ENCODE measurements at places on chromosomes 6 and 20.

DNA sequence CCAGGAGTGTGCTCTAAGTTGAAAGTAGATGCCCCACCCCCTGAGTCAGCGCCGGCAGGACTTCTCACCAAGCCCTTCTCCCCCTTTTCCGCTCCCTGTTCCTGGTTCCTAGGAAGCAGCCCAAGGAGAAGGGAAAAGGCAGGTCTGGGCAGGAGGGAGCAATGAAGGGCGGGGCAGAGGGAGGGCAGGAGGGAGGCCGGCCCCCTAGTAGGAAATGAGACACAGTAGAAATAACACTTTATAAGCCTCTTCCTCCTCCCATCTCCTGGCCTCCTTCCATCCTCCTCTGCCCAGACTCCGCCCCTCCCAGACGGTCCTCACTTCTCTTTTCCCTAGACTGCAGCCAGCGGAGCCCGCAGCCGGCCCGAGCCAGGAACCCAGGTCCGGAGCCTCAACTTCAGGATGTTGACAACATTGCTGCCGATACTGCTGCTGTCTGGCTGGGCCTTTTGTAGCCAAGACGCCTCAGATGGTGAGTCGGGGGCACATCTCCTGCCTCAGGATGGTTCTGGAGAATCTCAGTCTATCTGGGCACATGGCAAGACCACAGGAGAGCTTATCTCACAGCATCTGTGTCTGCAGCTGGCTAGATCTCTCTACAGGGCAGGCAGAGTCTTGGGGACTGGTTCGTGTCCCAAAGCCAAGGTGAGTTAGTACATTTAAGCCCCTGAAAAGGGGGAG is at the start of gene PROCR:
Gene PROCR, plus strand, starts transcription at position 320 of the 681 bp plus-strand sequence. Its CDS starts 83 bp downstream, at position 403.
- DNase-seq, result peak; percentile 13

DNA sequence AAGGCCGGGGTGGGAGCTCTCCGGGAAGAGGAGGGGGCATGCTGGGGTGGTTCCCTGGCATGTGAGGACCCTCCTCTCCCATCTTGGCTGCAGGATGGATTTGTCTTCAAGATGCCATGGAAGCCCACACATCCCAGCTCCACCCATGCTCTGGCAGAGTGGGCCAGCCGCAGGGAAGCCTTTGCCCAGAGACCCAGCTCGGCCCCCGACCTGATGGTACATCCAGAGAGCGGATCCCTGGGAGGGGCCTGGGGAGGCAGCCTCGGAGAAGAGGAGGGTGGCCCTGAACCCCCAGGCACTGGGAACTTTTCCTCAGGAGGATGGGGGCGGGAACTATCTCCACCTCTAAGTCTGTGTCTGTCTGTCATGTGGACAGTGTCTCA is 4.8 kb downstream of the CDC25B start:
- DNase-seq, result no peak

- DNase-seq, result no peak
Observed at GRCh38 chr6:52573295-52573694, 3.6 kb downstream of the TRAM2 start.

DNA sequence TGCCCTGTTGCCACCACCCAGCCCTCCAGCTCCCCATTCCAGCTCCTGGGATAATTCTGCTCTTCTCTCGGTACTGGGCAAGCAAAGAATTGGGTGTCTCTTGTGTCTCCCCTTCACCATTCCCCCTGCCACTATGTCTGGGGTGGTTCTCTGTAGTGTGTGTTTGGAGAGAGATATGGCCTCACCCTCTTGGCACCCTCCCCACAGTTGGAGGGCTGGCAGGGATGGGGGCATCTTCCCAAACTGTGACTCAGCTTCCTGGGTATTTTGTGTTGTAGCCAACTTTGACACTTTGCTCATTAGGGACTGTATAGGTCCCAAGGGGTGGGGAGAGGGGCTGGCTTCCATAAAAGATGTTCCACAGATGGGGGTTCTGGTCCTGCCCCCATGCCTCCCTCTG is 1.7 kb downstream of the TNXB start:
- no peak for DNase-seq

- DNase-seq, result no peak
Observed at GRCh38 chr20:11155156-11155756, 481.5 kb upstream of the JAG1 start.

GRCh38 chr6:55536391-55536956 is 42.5 kb downstream of the HMGCLL1 start:
- DNase-seq, result no peak

- no peak for DNase-seq
Observed at GRCh38 chr6:79632580-79632979, 1.5 kb downstream of the SH3BGRL2 start.

GRCh38 chr20:57167971-57168701 is 98.3 kb downstream of the BMP7 start:
- no peak for DNase-seq

GRCh38 chr6:5338177-5338960 is 77.1 kb downstream of the FARS2 start:
- no peak for DNase-seq

GRCh38 chr6:90251295-90251992 is 45.2 kb downstream of the BACH2 start:
- DNase-seq, result no peak

DNA sequence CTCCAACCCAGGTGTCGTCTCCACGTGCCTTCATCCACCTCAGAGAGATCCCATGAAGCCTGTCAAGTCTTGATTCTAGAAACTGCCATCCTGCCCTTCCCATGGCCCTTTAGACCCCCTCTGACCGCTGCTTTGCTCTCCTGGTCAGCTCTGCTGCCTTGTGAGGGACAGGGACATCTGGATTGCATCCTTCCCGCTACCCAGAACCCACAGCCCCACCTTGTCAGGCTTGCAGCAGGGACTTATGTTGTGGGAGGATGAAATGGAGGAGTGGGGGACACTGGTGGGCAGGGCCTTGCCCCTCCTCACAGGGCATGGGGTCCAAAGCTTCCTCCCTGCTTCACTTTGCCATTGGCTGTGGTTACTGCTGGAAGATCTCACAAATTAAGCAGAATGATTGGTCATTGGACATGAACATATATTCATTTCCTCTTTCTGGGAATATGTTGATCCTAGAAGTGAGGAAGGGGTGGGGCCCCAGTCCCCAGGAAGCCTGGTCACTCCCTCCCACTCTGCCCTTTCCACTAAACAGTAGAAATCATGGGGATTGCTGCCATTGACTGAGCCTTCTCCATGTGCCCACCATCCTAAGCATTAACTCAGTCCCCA is 4.5 kb downstream of the GLP1R start:
- DNase-seq, result no peak

GRCh38 chr6:45880159-45880558 is 135.5 kb downstream of the CLIC5 start:
- no peak for DNase-seq

DNA sequence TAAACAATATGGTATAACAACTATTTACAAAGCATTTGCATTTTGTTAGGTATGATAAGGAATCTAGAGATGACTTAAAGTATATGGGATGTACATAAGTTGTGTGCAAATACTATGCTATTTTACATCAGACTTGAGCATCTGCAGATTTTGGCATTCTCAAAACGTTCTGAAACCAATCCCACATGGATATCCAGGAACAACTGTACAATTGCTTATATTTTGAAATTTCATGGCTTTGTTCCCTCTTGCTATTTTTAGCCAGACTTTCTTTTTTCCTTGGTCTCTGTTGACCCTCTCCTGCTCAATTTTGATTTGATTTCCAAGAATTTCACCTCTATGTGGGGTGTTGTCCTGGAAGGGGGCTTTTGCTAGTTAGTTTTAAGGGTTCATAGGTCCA is 32.9 kb upstream of the UST start:
- no peak for DNase-seq

- DNase-seq, result no peak
Observed at GRCh38 chr6:72245565-72245964, 359.2 kb downstream of the RIMS1 start.

GRCh38 chr6:161104966-161105365 is 113.4 kb downstream of the MAP3K4 start:
- DNase-seq, result no peak

DNA sequence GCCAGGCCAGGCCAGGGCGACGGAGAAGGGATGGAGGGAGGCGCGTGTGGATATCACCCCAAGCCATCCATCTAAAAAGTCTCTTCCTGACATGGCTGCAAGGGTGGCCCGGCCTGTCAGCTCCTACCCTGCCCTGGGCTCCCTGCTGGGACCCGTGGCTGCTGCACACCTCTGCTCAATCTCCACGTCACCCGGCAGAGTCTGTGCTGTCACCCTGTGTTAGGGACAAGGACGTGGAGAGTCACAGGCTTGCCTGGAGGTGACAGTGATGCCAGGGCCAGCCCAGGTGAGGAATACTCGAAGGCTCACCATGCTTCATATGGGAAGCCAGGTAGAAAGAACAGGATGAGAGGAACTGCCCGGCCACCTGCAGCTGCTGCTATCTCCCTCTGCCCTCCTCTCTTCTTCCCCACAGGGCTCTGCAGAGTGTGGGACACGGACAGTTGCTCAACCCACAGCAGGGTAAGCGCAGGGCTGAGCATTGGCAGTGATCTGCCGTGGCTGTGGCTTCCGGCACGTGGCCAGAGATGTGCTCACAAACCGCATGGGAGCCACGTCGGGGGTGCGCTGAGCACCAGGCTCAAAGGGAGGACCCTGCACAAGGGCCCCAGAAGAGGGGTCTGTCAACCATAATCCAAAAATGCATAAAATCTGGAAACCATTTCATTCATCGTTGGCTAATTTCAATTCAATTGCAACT is 214.3 kb downstream of the DLL1 start:
- no peak for DNase-seq

- no peak for DNase-seq
Observed at GRCh38 chr6:158408552-158409130, 96.4 kb downstream of the TULP4 start.

DNA sequence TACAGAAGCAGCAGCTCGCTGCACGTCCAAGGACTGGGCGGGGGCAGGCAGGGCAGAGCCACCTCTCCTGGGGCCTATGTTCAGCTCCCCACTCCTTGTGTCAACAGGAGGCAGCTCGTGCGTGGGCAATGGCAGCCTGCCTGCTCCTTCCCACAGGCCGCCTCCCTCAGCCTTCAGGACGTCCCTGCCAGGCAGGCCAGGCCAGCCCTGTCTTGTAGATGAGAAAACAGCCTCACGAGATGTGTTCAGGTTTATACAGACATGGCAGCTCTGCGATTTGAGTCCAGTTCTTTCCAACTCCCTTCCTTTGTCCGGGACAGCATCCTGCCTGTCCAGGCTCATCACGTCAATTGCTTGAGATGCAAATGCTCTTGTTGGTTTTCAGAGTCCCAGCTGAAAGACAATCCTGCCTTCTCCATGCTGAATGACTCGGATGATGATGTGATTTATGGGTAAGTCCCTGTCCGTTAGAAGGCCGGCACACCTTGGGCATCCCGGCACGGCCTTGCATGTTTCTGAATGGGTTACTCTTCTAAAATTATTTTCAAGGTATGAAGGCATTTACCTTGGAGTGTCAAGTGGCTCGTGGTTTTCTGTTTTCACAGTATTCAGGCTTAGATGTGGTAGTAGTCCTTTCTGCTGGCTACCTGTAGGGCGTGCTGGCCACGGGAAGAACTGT is 13.5 kb downstream of the DYNLT1 start:
- DNase-seq, result no peak

DNA sequence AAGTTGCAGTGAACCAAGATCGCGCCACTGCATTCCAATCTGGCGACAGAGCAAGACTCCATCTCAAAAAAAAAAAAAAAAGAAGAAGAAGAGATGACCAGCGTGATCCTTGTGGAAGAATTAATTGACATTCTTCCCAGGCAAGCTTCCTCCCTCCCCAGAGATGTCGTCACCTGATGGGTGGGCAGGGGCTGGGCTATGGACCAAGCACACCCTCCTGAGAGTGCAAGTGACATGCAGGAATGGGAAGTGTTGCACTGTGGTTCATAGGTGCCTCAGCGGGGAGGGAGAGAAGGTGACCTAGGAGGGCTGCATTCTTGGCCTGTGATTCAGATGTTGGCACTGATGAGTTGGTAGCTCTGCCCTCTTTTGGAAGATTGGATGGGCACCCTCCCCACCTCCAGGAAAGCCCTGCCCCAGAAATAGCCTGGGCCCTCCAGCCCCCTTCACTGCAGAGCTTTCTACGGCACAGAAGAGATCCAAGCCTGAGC is 37.8 kb downstream of the TAF8 start:
- DNase-seq, result no peak

GRCh38 chr20:60000271-60001042 is 42.2 kb downstream of the CDH26 start:
- DNase-seq, result no peak

DNA sequence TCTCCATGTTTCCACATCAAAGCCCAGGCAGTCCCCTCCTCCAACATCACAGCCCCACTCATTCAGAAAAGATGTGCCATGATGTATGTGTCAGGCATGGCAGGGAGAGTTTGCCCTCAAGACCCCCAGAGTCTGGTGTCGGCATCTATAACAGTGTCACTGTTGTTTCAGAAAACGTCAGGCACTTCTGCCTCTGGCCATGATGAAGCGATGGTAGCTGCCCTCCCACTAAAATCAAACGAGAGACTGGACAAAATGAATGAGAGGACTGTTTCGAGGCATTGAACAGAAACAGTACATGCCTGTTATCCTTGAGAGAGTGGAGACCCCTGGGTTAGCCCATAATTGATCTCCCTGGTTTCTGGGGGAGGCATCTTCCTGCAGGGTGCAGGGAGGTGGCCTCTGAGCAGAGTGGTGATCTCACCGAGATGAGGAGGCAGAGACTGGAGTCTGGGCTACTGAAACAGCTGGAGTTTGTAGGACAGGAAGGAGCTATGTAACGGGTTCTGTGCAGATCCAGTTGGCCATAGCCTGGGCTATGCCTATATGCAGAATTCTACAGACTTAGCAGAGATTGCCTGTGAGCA is 144.5 kb downstream of the SYCP2 start:
- DNase-seq, result no peak

GRCh38 chr20:23587631-23588030 is 18.1 kb downstream of the CST9 start:
- no peak for DNase-seq

GRCh38 chr6:137848672-137849071 is 18.4 kb upstream of the TNFAIP3 start:
- DNase-seq, result no peak

GRCh38 chr20:8578161-8578865 is 446.2 kb downstream of the PLCB1 start:
- no peak for DNase-seq

- DNase-seq, result no peak
Observed at GRCh38 chr6:85866370-85866730, 223.7 kb upstream of the SYNCRIP start.

GRCh38 chr6:148414836-148415235 is 72.2 kb downstream of the SASH1 start:
- no peak for DNase-seq

DNA sequence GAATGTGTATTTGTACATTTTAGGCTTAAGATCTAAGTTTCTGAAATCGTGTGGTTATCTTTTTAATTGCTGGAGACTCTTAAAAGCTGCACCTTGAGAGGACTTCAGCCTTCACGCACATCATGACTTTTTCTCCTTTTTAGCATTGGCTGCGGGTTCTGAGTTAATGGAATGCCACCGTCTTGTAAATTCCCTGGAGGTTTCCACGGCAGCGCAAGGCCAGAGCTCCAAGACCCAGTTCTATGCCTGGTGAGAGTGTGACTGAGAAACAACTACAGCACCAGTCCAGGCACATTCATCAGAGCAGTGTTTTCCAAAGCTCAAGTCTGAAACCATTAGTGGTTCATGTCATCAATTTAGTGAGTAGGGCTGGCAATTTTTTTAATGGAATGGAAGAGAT is 23.0 kb downstream of the PRR18 start:
- DNase-seq, result no peak

- DNase-seq, result no peak
Observed at GRCh38 chr20:46559685-46560440, 9.4 kb upstream of the OCSTAMP start.

GRCh38 chr6:6851059-6851948 is 256.5 kb upstream of the RREB1 start:
- no peak for DNase-seq

- no peak for DNase-seq
Observed at GRCh38 chr6:119129968-119130484, 51.6 kb upstream of the FAM184A start.

Data from activated T-cell treated with anti-CD3 and anti-CD28 coated beads, Interleukin-2, amount 50 U/mL, for 72 hours (primary cell).